Esophagus squamous epithelium (tissue), 5 donors: ENCODE measurements at places on chromosomes 5 and 9.

GRCh38 chr9:2819165-2819564, 24.7 kb downstream of the PUM3 start:
- DNase-seq: no peak

DNA sequence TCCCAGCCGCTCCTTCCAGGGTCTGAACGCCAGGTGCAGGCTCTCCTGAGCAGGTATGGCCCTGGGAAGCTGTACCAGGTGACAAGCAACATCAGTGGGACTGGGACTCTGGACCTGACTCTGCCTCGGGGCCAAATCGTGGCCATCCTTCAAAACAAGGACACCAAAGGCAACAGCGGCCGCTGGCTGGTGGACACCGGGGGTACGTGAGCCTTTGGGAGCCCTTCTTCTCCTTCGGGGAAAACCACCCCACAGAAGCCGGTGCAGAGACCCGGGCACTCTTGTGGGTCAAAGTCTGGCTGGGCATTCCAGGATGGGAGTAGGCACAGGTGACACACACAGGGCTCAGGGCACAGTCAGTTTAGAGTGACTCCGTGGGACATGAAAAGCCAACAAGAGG, 45.8 kb downstream of the ARHGEF37 start:
- DNase-seq: no peak

DNA sequence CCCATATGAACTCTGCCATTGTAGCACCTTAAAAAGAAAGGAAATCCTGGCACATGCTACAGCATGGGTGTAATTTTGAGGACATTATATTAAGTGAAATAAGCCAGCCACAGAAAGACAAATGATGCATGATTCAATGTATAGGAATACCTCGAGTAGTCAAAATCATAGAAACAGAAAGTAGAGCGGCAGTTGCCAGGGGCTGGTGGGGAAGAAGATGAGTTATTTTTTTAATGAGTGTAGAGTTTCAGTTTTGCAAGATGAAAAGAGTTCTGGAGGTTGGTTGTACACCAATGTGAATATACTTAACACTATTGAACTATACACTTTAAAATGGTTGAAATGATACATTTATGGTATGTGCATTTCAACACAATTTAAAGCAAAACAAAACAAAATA, 133.0 kb downstream of the ZDHHC21 start:
- no peak for DNase-seq

- no peak for DNase-seq
Observed at GRCh38 chr5:164597293-164597900, 1092.0 kb downstream of the MAT2B start.

DNA sequence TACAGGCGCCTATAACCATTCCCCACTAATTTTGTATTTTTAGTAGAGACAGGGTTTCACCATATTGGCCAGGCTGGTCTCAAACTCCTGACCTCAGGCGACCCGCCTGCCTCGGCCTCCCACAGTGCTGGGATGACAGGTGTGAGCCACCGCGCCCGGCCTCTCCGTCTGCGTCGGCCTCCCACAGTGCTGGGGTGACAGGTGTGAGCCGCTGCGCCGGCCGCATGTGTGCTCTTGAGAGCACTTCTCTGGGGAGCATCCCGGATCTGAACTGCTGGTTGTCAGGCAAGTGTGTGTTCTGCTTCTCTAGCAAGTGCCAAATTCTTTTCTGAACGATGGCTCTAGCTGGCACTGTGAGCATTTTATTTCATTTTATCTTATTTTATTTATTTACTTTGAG, 3.7 kb upstream of the ENTPD2 start:
- no peak for DNase-seq

DNA sequence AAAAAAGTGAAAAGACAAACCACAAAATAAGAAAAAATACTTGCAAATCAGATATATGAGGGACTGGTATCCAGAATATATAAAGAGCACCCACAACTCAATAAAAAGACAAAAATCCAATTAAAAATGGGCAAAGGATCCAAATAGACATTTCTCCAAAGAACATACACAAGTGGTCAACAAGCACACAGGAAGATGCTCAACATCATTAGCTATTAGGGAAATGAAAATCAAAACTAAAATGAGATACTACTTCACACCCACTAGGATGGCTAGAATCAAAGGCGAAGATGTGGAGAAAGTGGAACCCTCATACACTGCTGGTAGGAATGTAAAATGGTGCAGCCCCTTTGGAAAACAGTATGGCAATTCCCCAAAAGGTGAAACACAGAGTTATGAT, 21.1 kb upstream of the DPM2 start:
- no peak for DNase-seq

DNA sequence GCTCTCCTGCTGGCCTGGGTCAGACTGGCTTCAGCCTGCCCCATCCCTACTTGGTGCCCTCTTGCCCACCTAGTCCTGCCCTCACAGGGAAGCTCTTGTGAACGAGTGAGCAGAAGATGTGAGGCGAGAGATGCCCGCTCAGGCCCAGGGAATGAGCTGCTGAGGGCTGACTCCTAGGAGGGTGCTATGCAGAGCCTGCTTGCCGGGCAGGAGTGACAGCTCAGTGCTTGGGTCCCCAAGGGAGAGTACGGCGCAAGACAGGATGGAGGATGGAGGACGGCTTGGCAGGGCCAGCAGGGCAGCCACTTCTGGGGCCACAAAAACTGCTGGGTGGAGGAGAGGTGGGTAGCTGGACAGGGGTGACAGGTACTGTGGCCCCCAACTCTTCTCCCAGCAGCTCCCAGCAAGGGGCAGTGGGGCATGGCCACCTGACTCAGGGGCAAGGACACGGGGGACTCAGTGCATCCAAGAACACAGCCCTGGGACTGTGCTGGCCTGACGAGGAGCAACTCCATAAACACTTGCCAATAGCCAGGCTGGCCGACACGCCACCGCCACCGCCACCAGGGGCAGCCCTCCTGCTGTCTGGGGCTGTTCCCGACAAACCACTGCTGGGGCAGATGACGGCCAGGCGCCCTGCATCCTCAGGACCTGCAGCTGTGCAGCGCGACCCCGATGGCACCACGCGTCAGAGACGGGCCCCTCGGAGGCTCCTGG, 55.6 kb upstream of the UBAC1 start:
- no peak for DNase-seq

GRCh38 chr5:9025942-9026341, 519.9 kb downstream of the SEMA5A start:
- DNase-seq: no peak

DNA sequence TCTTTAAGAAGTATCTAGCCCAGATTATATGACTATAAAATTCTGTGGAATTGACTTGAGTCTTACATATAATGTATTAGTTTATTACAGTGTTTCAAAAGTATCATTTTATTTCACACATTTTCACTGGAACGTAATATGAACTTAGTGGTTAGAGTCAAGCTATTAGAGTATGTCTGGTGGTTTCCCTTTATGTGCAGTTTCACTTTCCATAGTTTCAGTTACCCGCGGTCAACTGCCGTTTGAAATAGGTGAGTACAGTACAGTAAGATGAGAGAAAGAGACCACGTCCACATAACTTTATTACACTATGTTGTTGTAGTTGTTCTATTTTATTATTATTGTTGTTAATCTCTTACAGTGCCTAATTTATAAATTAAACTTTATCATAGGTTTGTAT, 50.5 kb downstream of the COMMD10 start:
- no peak for DNase-seq

GRCh38 chr5:5886812-5887486, 464.5 kb downstream of the ICE1 start:
- DNase-seq: no peak

- no peak for DNase-seq
Observed at GRCh38 chr5:123518111-123518510, 6.1 kb downstream of the CSNK1G3 start.

DNA sequence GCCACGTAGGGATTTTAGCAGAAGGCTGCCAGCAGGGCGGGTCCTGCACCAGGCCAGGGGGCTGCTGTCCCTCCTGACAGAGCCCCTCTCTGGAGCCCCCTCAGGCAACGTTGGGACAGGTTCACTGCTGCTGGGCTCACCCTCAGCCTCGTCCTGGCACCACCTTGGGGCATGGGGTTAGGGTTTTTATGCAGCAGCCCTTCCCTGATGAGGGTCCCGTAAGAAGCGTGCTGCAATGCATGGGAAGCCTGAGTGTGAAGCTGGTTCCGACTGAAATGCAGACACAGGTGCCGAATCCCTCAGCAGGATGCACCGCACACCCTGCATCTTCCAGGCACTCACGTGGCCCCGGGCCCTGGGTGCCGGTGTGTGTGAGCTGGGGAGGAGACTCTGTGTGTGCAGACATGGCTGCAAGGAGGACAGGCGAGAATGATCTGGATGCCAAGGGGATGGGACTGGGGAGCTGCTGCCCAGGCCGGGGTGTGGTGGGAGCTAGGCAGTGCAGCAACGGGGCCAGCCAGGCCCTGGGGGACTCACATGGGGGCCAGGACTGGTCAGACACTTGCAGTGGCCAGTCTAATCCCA, 27.1 kb downstream of the ZDHHC11B start:
- no peak for DNase-seq

DNA sequence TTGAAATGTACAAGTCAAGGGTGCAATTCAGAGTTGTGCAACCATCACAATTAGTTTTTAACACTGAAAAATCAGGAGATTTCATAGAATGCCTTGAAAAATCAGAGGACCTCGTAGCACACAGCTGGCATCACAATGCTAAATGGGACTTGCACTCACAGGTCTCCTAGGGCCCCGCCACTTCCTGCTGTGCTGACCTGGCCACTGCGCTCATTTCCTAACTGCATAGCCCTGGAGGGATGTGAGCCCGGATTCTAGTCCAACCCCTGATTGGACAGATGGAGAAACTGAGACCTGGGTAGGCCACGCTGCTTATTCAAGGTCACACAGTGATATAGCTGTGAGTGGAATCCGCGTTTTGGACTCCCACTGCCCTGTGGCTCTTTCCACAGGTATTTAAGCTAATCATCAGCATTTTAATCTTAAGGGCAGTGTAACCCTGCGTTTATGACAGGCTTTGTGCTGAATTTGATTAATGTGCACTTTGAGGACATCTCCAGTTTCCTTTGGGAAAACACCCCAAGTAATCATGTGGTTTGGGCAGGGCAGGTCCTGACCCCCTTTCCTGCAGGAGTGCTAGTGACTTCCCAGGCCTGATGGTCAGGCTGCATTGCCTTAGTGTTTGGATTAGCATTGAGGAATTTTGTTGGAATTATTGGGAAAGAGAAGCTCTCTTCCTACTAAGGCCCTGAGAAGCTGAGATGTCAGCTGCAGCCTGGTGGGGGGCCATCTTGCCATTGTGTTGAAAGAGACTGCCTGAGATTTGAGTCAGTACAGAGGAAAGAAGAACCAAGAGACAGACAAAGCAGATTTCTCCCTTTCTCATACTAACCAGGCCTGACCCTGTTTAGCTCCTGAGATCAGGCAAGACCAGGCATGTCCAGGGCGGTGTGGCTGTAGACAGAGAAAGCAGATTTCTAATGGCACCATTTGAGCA, 36.2 kb downstream of the STC2 start:
- DNase-seq: no peak

DNA sequence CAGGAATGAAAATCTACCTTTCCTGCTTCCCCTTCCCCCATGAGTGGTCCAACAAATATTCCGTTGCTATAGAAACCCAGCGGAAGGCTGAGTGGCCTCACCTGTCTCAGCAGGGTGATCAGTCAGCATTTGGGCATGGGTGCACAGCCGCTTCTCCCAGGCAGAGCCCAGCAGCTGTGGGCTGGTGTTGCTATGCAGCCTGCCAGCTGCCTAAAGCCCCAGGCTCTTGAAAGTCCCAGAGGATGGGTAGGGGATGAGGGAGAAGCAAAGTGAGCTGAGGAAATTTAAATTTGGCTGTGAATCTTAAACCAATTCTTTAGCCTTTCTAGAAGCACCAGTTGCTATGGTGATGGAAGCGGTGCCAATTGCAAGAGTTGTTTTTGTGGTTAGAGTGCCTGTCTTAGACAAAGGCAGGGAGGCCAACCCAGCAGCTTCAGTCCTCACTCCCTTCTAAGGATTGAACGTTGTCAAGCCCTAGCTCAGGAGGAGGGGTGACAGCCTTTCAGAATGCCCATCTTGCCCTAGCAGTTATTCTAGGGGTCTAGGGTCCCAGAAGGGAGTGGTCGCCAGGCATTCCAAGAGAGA, 151.5 kb upstream of the PITX1 start:
- no peak for DNase-seq

DNA sequence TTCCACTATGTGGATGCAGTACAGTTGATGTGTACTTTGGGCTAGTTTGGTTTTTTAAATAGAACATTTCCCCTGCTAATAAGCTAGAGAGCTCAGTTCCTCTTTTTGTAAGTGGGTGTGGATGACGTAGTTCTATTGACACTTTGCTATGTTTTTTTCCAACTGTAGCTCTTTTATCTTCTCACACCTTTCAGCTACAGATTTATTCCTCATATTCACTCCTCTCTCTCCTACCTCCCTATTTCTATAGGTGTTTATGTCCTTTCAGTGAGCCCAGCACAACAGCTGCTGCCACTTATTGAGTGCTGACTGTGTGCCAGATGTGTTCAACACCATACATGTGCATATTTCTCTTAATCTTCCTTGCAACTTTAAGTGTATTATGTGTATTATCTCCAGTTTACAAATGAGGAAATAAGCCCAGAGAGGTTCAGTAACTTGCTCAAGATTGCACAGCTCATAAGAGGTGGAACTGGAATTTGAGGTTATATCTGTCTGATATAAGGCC, 215.7 kb downstream of the SEMA6A start:
- no peak for DNase-seq

DNA sequence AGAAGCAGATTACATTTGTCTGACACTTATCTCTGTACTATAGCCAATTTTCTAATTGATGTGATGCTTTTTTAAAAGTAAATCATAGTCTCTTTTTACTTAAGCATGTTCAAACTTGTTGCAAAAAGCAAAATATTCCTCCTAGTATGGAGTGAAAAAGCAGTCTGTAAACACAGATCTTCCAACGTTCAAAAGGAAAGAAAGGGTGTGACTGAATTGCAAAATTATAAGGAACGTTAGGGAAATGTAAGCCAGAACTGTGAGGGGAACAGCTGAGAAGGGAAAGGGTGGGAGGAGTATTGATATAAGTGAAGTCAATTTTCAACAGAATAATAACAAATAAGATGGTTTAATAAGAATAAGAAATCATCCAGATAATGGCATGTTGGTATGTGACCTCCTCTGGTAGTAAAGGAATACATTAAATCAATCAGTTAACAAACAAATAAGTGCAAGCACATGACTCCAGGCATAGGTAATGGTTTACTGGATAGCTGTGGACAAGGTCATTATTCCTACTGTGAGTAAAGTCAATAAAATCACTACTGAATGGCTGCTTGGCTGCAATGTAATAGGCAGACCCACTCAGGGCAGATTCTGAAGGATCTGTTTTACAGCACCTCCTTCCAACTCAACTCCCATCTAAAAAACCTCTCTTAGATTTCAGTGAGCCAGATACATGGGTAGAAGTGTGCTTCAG, 239.1 kb upstream of the NMUR2 start:
- DNase-seq: no peak
